ENCODE measurements at places on chromosomes 3 and 15.

DNA sequence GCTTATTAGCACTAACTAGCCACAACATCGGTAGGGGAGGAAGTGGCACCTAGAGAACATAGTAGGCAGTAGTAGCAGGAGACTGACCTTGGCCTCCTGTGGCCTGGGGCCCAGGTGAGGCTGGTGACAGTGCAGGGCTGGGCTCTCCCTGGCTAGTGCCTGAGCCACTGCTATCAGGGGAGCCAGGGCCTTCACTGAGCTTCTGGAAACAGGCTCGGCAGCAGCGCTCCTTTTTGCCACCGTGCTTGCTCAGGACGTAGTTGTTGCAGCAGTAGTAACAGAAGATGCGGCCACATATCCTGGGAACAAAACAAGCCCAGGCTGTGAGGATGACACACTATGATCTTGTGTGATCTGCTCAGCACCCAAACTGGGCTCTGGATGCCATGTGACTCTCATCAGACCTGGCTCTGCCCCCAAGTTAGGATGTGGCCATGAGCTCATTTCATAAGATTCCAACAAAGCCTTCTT, 15.1 kb downstream of the CXCR6 start:
- no peak for DNase-seq

GRCh38 chr3:46097691-46098241, 70.5 kb upstream of the XCR1 start:
- no peak for DNase-seq

DNA sequence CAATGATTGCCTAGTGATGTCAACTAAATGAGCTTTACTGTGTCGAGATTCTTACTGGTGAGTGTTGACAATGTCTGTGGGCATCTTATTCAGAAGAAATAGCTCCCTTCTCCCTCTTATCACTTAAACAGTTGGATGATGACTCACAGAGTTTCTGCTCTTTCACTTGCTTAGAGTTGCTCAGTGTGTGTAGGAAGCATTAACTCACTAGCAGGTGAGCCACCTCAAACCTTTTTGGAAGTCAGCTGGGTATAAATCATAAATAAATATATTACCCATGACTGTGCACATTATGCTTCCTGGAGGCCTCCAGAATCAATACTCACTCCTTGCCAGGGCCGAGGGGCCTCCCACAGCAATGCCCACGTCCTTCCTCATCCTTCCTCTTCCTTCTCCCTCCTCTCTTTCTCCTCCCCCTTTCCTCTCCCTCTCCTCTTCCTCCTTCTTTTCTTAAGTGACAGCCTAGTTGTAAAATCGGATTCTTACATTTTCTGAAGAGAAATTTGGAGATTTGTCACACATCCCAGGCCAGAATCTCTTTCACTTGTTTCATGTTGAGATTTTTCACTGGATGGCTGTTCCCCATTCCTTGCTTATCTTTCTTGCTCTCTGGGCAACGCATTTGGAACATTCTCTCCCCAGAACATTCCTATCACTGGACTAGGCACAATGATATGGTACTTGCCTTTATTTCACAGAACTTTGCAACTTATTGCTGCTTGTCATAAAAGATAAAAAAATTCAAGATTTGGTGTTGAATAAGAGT, 17.5 kb downstream of the SHC4 start:
- DNase-seq: no peak

DNA sequence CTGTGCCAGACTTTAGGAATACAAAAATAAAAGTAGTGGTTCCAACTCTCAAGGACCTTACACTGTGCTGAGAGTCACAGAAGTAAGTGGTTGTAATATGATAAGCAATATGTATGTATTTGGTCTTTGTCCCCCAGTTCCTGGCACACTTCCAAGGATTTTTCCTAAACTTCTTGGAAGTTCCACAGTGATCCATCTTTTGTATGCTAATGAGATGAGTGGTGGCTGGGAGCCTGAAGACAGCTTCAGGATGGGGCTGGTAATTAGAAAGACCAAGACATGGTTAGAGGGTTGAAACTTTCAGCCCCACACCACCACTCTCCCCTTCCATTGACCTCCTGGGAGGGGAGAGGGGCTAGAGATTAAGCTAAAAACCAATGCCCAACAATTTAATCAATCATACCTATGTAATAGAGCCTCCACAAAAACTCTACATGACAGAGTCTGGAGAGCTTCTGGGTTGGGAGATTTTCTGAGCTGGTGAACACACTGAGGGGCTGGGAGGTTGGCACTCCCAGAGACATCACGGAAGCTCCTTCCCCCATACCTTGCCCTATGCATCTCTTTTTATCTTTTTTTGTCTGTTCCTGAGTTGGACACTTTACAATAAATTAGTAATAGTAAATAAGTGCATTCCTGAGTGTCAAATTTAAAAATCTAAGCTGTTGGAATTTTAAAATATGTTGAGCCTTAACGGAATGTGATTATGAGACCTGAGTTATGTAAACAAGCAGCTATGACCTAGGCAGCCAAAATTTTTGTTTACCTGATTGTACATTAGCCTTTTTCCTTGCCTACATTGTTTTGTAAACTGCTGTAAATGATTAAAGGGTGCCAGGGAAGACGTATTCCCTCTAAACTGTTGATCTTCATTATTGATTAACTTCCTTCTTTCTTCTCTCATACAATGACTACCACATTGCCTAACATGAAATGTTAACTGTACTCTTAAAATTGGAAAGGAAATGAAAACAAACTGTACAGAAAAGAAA, 24.3 kb downstream of the CD200R1L start:
- DNase-seq: no peak

Measured in esophagus squamous epithelium (tissue), 5 donors.